Activated T-cell treated with anti-CD3 and anti-CD28 coated beads, Interleukin-2, amount 50 U/mL, for 1 hour (primary cell): ENCODE measurements at places on chromosomes 11 and 22.

GRCh38 chr11:107140983-107141382 is 122.7 kb upstream of the GUCY1A2 start:
- DNase-seq = no peak

DNA sequence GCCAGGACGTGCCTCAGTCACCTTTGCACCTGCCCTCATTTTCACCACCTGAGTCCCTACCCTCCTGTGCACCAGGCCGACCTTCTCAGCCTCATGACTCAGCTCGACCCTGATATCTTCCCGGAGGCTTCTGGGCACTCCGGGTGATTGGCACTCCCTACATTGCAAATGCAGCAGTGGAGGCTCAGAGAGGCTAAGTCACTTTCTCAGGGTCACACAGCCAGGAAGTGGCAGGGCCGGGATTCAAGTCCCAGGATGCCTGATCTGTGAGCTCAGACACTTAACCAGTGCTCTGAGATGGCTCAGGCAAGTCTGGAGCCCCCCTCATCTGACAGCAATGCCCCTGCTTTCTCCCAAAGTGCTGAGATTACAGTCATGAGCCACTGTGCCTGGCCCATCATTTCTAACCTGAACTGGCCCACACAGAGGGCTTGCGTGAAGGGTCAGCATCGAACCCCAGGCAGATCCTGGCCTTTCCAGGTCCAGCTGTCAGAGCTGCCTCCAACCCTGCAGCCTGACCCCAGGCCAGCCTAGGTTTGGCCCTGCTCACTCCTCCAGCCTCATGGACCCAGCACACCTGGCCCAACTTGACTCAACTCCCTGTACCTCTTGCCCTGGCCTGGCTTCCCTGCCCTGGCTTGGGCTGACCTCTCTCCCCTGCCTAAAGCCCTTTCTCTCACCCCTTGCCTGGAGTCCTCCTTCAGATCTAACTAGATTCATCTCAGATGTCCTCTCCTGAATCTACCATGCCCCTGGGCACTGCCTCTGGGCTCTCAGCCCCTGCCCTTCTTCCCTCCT is 40.7 kb upstream of the RTL6 start:
- no peak for DNase-seq

- DNase-seq = no peak
These were observed 12.0 kb upstream of the GAB2 start for GRCh38 chr11:78429660-78430059.

DNA sequence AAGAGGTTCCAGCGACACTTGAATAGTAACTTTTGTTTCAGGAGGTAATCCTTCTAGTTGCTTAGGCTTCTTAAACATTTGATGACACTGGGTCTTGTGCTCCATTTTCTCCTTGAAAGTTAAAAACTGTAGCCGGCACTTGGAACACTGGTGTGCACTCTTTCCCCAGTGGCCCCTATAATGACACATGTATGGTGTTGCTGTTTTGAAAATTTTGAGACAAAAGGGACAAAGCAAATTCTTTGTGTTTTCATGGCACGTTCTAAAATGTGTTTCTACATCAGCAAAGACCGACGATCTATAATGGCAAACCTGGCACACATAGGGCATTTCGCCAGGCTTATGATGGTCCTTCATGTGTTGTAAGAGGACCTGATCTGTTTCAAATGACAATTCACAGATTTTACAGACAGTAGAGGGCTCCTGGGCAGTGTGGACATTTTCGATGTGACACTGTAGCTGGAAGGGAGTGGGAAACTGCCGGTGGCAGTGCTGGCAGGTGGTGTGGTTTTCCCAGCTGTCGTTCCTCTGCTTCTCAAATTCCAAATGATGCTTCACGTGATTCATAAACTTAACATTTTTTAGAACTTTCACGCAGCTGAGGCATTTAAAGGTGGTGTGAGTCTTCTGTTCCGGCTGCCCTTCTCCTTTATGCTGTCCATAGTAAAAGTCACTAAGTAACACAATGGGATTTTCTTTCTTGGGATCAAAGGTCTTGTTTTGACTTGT is 20.5 kb downstream of the ZNF280B start:
- no peak for DNase-seq

- no peak for DNase-seq
These were observed 15.6 kb upstream of the C11orf24 start for GRCh38 chr11:68287419-68287818.

- no peak for DNase-seq
These were observed 74.1 kb downstream of the TRIM29 start for GRCh38 chr11:120063686-120064340.

DNA sequence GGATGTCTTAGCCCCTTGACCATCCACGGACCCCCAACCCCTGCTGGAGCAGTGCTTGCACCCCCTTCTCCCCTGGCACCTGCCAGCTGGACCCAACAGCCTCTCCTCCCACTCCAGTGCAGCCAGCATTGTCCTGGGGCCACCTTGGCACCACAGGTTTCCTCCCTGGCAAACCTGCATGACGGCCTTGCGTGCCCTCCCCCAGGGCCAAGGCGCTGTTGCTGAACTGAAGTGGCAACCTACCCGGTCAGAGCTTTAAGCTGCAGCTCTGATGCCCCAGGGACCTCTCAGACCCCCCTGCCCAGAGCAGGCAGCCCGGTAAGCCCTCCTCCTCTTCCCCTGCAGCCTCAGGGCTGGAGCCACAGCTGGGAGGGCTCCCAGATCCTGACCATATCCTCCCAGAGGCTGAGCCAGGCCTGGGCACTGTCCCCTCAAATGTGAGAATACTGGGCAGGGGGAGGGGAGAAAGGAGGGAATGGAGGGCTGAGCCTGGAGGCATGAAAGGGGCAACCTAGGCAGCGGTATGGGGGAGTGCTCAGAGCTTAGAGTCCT is 1.8 kb upstream of the LRRC75B start:
- DNase-seq = no peak

- DNase-seq = no peak
These were observed 105.2 kb downstream of the NAV2 start for GRCh38 chr11:19817870-19818269.

GRCh38 chr11:98965775-98966174 is 55.0 kb upstream of the CNTN5 start:
- DNase-seq = no peak

DNA sequence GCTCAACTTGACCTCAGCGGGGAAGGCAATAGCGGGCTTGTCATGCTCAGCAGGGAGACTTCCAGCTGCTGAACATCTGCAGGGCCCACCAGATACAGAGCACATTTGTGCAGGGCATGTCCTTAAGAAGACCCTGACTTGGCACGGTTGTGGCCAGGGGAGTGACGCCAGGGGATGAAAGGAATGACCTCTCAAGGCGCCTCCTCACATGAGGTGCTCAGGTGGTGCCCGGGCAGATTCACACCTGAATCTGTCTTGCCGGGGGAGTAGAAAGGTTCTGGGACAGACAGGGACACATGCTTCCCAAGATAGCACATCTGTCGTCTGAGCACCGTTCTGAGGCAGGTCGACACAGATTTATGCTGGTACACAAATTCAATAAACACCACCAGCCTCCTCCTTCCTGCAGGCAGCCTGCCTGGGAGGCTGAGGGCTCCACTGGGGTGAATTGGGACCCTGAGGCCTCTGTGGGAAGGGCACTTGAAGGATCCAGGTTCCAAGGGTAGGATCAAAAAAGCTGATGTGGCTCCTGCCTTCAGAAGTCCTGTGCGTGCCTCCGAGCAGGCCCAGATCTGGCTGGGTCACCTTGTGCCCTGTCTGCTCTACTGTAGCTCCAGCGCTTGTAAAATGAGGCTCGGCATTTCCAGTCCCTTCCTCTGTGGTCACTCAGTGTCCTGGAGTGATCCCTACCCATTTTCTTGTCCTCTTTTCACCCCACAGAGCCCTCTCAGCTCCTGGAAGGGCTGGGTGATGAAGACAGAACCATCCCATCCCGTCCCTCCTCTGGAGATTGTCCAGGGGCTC is 49.6 kb upstream of the NECTIN1 start:
- DNase-seq = no peak

- DNase-seq = no peak
These were observed 226.3 kb downstream of the DSCAML1 start for GRCh38 chr11:117570701-117571100.

DNA sequence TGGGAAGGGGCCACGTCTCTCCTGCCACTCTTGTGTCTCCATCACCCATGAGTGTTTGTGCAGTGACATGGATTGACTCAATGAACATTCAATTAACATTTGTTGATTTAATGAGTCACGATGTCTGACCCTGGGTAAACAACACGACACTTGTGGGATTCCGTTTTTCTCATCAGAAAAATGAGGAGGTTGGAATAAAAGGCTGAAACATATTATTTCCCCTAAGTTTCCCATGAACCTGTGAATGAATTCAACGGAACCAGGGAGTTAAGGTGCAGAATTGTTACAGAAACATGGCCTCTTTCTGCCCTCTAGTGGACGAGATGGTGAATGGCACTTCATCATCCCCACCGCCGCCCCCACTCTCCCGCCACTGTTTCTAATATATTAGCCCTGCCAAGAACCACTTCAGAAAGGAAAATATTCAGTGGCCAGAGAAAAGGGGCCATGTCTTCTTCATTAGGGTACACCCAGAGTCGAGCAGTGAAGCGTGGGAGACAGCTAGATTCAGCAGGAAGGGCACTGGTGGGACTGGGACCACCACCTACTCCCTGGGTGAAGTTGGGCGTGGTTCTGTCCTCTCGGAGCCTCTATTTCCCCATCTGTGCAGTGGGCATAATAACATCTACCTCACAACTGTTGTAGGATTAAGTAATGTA is 46.3 kb upstream of the SYT13 start:
- DNase-seq = peak; percentile 46

DNA sequence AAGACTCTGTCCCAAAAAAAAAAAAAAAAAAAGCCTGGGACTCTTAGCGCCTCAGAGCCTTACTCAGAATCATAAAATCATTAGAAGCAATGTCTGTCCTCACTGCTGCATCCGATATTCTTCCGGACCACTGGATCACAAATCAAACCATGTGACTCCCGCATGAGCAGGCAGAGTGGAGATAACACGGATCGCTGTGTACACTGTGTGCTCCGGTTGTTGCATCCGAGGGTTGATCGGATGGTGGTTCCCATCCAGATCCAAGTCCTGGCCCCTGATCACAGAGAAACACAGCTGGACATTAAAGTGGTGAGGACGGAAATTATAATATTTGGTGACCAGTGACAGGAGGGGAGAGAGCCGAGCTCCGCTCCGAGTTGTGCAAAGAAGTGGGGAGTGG is 9.7 kb upstream of the TXNRD2 start:
- DNase-seq = no peak

- no peak for DNase-seq
These were observed 27.5 kb upstream of the FTH1 start for GRCh38 chr11:61994981-61995380.

GRCh38 chr22:19290400-19291217 is 910 bp downstream of the CLTCL1 start:
- DNase-seq = no peak

GRCh38 chr11:83361831-83362230 is 75.7 kb upstream of the CCDC90B start:
- DNase-seq = no peak

DNA sequence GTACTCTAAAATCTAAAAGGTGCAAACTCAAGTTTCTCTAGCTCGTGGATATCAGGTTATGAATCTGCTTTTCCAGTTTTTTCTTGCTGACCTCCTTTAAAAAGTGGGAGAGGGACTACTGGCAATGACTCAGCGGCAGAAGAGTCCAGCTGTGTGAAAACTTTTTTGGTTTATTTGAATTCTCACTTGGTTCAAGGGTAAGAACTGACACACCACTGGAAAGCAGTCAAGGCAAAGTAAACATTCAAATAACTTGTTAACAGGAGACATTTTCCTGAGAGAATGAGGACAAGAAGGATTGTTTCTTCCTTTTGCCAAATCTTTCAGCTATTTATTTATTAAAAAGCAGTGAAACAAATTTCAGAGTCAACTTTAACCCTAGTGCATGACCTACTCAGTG is 36.1 kb downstream of the CDON start:
- DNase-seq = no peak

- DNase-seq = no peak
These were observed 81.2 kb downstream of the EXT2 start for GRCh38 chr11:44176546-44177213.

DNA sequence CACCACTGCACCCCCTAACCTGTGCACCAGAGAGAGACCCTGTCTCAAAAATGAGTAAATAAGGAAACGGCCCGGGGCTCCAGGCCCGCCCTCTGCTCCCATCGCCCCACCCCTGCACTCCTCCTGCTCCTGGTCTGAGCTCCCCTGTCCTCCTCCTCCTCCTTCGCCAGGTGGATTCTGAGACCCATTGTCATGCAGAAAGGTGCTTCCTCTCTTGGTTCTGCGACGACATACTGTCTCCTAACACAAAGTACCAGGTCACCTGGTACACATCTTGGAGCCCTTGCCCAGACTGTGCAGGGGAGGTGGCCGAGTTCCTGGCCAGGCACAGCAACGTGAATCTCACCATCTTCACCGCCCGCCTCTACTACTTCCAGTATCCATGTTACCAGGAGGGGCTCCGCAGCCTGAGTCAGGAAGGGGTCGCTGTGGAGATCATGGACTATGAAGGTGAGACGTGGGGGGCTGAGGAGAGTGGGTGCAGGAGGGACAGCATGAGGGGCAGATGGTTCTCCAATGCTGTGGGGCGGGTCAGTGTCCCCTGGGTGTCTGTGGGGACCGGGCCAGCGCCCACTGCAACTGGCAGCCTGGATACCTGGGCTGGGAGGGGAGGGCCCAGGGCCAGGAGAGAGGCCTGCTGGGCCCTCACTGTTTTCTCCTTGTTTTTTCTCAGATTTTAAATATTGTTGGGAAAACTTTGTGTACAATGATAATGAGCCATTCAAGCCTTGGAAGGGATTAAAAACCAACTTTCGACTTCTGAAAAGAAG is 3.1 kb upstream of the APOBEC3D start:
- no peak for DNase-seq

DNA sequence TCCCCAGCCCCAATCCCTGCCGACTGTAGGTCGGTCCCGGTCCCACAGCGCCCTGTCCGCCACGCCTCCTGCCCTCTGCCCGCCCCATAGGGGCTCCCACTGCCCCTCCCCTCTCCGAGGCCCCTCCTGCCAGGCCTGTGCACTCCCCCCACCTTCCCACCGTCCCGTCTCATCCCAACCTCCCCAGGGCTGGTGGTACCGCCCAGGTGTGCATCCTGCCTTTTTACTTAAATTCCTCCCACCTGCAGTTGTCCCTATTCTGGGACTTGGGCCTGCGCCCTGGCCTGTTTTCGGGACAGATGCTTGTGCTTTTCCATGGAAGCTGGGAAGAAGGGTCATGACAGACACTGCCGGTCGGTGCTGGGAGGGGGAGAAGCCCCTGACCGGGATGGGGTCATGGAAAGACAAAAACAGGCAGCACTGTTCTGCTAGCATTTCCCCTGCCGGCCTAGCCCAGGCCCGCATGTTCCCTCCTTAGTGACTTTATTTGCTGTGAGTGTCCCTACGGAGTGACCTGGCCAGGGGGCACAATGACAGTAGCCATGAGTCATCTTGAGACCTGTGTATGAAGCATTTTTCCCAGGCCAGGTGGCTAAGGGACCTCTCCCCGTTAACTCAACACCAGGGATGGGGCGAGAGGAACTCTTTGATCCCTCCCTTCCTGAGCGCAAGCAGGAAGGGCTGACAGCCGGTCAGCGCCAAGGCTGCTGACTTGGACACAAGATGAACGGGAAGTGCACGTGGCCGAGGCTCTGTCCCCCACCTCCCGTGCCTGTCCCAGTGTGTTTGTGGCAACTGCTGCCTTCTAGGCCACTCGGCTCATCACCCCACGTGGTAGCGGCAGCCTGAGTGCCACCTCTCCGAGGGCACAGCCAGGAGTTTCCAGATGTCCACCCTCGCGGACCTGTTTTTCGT is 7.1 kb downstream of the TBX1 start:
- DNase-seq = no peak

- DNase-seq = no peak
These were observed 63.6 kb upstream of the PAX6 start for GRCh38 chr11:31874631-31875191.
